ENCODE measurements at places on chromosomes 12 and 14. TPM values are rescaled to one million over a fixed set of nuclear protein-coding genes. Genes with fewer than 3 reads are reported as not detected.
A peak's percentile ranks its signal among the peaks of the same experiment; 100 is the strongest.

The PELI2 gene
- total RNA-seq, result 2.8 TPM

The KERA gene
- not detected for total RNA-seq

The CCDC198 gene
- not detected for total RNA-seq

The RNASE4 gene
- 0.73 TPM for total RNA-seq

The STYK1 gene
- total RNA-seq, result not detected

The TSPAN19 gene
- total RNA-seq, result not detected

GRCh38 chr14:29078810-29079522 is 312.4 kb downstream of the FOXG1 start:
- no peaks in the 10 kb centered on the region for H3K36me3 ChIP-seq
- no peak for DNase-seq
- H3K4me3 ChIP-seq, result no peak overlapping the region
- H3K27me3 ChIP-seq, result no peaks in the 10 kb centered on the region
- H3K4me1 ChIP-seq, result no peaks in the 10 kb centered on the region
- no peak overlapping the region for H3K27ac ChIP-seq

DNA sequence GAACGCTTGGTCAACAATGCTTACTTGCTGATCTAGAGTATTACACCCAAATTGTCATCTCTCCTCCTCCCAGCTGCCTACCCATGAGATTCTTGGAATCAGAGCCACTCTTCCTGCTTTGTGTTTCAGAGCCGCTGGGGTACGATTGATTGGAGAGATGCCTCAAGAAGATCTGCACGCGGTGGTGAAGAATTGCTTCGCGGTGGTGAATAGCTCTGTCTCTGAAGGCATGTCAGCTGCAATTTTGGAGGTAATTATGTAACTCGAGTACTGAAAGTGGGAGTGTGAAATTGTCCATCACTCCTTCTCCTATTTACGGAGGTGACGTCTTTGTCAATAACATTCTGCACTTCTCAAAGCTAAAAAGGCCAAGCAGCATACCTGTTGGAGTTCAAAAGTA is 93.9 kb downstream of the GLT1D1 start:
- H3K36me3 ChIP-seq, result no peaks in the 10 kb centered on the region
- no peak overlapping the region for H3K27ac ChIP-seq
- H3K4me3 ChIP-seq, result no peak overlapping the region
- peaks cover 3% of the 10 kb centered on the region for H3K27me3 ChIP-seq
- H3K4me1 ChIP-seq, result peaks cover 7% of the 10 kb centered on the region

- H3K4me3 ChIP-seq, result no peak overlapping the region
- no peak for DNase-seq
These were observed 302.8 kb downstream of the CACNA1C start for GRCh38 chr12:2355604-2356003.

- no peak for DNase-seq
- no peaks in the 10 kb centered on the region for H3K27me3 ChIP-seq
- H3K4me3 ChIP-seq, result no peak overlapping the region
- no peak overlapping the region for H3K27ac ChIP-seq
- no peaks in the 10 kb centered on the region for H3K36me3 ChIP-seq
These were observed 436.2 kb upstream of the FLRT2 start for GRCh38 chr14:85093631-85094330.

DNA sequence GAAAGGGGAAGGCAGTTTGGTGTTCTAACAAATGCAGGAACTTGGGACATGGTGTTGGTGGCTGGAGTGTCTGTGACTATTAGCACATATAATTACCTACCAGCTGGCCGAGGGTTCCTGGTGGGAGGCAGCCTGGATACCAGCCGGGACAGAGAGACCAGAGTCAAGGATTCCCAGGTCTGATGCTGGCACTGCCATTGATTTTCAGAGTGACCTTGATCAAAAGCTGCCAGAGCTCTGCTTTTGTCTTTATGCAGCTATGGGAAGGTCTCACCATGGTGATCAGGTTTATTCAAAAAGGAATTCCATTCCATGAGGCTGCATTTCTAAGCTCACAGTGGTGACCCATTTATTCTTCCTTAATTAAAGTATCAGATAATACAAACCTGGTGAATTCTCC is 101.0 kb upstream of the PWP1 start:
- no peak for DNase-seq
- H3K4me1 ChIP-seq, result no peaks in the 10 kb centered on the region
- H3K4me3 ChIP-seq, result no peak overlapping the region
- H3K36me3 ChIP-seq, result peaks cover 5% of the 10 kb centered on the region

GRCh38 chr12:31506515-31507306 is 84.2 kb downstream of the DENND5B start:
- H3K4me3 ChIP-seq, result no peak overlapping the region
- DNase-seq, result no peak
- H3K36me3 ChIP-seq, result no peaks in the 10 kb centered on the region
- no peaks in the 10 kb centered on the region for H3K4me1 ChIP-seq

DNA sequence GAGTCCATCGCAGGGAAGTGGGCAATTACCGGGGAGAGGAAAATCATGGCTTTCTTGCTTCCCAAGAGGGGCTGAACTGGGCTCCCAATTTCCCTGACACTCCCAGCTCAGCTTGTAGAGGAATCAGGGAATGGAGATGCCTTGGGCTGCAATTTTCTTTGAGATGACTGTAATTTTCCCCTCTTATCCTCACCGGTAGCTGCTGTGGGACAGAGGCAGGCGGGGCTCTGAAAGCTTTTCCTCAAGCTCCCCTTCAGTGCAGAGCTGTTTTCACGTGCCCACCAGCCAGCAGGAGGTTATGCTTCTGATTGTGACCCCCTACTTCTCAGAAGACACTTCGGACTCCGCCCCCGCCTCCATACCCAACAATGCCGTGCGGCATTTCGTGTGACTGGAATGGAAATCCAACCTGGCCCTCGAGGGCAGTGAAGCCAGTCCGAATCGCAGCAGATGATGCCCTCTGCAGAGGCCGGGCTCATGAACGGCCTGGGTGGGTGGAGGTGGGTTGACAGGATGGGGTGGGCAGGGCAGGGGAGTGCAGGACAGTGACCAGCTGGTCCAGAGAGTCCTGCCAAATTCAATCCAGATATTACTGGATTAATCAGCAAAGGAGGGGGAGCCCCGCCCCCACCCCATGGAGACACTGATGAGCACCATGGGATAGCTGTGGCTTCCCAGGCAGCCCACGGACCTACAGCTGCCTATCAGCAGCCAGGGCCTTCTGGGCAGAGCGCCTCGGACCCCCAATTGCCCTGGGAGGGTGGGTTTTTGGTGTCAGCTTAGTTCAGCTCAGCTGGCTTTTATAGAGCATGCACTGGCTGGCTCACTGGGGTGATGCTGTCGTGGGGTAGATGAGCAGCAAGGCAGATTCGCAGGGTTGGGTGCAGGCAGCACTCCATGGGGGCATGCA is 37.6 kb downstream of the RTL1 start:
- DNase-seq, result no peak
- H3K4me1 ChIP-seq, result no peaks in the 10 kb centered on the region
- H3K36me3 ChIP-seq, result no peaks in the 10 kb centered on the region

DNA sequence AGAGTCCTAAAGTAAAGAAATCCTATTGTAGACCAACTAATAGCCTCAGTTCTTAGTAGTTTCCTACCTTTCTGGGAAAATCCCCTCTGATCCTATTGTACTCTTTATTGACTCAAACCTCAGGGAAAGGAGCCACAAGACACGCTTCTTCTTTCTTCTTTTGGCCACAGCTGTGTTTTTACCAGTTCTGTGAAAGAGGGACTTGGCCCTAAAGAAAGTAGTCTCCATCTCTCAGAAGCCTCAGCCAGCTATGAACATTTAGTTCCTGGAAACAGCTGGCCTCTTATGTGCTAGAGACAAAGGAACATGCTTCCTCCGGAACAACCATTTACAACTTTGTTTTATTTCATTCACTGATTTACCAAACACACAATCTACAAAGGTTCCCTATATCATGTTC is 66.1 kb upstream of the ARID2 start:
- DNase-seq, result no peak
- peaks cover 64% of the 10 kb centered on the region for H3K27me3 ChIP-seq
- H3K4me1 ChIP-seq, result peaks cover 22% of the 10 kb centered on the region
- H3K27ac ChIP-seq, result no peak overlapping the region

DNA sequence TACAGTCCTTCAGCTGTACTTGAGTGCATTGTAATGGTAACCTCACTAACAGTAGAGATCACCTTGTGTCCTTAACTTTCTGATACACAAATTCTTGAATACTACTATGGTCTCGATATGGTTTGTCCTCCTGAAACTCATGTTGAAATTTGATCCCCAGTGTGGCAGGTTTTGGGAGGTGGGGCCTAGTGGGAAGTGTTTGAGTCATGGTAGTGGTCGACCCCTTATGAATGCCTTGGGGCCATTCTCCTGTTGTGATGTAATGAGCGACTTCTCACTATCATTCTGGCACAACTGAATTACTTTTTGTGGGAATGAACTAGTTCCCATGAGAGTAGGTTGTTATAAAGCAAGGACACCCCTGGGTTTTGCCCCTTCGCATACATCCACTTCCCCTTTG is 52.3 kb downstream of the IPO8 start:
- no peak for DNase-seq
- no peak overlapping the region for H3K27ac ChIP-seq
- H3K4me1 ChIP-seq, result no peaks in the 10 kb centered on the region
- no peak overlapping the region for H3K4me3 ChIP-seq
- no peaks in the 10 kb centered on the region for H3K27me3 ChIP-seq
- peaks cover 22% of the 10 kb centered on the region for H3K36me3 ChIP-seq

- no peaks in the 10 kb centered on the region for H3K36me3 ChIP-seq
- DNase-seq, result no peak
- peaks cover 32% of the 10 kb centered on the region for H3K27me3 ChIP-seq
These were observed 4.2 kb upstream of the RIPK3 start for GRCh38 chr14:24343795-24344660.

DNA sequence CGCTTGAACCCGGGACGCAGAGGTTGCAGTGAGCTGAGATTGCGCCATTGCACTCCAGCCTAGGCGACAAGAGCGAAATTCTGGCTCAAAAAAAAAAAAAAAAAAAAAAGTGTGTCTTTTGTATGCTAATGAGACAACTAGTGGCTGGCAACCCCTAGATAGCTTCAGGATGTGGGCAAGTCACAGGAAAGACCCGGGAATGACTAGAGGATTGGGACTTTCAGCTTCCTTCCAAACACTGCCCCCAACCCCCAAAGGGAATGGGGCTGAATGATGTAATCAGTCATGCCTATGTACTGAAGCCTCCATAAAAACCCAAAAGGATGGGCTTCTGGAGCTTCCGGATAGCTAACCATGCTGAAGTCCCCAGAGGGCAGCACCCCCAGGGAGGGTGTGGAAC is 28.6 kb downstream of the USP44 start:
- no peak overlapping the region for H3K4me3 ChIP-seq
- peaks cover 7% of the 10 kb centered on the region for H3K36me3 ChIP-seq
- H3K27ac ChIP-seq, result no peak overlapping the region
- no peaks in the 10 kb centered on the region for H3K27me3 ChIP-seq
- no peaks in the 10 kb centered on the region for H3K4me1 ChIP-seq

- no peak overlapping the region for H3K27ac ChIP-seq
- H3K27me3 ChIP-seq, result no peaks in the 10 kb centered on the region
- no peaks in the 10 kb centered on the region for H3K4me1 ChIP-seq
- H3K4me3 ChIP-seq, result no peak overlapping the region
These were observed 7.8 kb downstream of the RASAL1 start for GRCh38 chr12:113127791-113128199.

DNA sequence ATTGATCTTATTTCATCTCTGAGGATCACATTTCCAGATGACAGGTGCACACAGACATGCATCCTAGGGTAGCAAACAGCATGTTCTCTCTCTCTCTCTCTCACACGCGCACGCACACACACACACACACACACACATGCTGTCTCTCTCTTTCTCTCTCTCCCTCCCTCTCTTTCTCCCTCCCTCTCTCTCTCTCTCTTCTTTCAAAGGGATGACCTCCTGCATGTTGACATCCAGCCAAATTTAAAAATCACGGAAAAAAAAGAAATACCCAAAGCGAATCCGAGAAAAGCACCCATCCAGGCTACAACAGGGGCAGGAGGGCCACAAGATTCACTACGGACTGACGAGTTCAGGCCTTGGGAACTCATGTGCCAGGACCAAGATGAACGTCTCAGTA is 2.3 kb downstream of the KSR2 start:
- H3K36me3 ChIP-seq, result no peaks in the 10 kb centered on the region
- no peak overlapping the region for H3K27ac ChIP-seq
- DNase-seq, result no peak
- no peak overlapping the region for H3K4me3 ChIP-seq
- peaks cover 4% of the 10 kb centered on the region for H3K4me1 ChIP-seq

DNA sequence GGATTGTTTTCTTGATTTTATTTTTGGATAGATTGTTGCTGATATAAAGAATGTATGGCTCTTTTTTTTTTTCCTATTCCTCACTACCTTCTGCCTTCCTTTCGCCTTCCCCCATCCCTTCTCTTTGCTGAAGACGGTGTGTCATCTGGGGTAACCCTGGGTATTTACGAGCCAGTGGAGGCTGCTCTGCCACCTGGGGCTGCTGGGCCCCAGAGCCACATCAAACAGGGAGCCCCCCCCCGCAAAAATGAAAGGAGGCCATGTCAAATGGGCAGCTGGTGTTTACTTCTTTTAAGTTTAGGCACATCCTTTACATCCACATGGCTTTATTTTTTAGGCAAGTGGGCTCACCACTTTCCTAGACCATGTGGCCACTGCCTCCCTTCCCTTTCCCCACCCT is 25.4 kb downstream of the CHST11 start:
- DNase-seq, result no peak
- H3K27me3 ChIP-seq, result no peaks in the 10 kb centered on the region
- peak overlapping the region; percentile 45 for H3K4me3 ChIP-seq
- peaks cover 89% of the 10 kb centered on the region for H3K4me1 ChIP-seq
- H3K27ac ChIP-seq, result peak overlapping the region; percentile 19
- H3K36me3 ChIP-seq, result peaks cover 67% of the 10 kb centered on the region

DNA sequence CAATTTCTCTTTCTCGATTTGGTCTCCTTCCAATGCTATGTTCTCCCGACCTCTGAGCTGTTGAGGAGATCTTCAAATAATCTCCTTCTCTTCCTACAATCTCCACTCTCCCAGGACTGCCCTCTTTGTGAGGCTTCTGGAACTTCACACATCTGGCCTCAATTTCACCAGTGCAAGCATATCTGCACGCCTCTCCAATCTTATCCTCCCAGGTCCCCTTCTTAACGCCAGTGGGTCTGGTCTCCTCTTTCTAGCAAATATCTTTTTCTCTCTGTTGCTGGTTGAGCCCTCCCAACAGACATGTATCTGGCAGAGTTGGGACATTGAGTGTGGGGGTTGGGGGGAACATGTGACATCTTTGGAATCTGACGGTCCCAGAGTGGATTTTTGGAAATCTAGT is 17.9 kb downstream of the RTL1 start:
- H3K27me3 ChIP-seq, result peaks cover 5% of the 10 kb centered on the region
- H3K4me1 ChIP-seq, result no peaks in the 10 kb centered on the region
- H3K27ac ChIP-seq, result no peak overlapping the region
- no peaks in the 10 kb centered on the region for H3K36me3 ChIP-seq

DNA sequence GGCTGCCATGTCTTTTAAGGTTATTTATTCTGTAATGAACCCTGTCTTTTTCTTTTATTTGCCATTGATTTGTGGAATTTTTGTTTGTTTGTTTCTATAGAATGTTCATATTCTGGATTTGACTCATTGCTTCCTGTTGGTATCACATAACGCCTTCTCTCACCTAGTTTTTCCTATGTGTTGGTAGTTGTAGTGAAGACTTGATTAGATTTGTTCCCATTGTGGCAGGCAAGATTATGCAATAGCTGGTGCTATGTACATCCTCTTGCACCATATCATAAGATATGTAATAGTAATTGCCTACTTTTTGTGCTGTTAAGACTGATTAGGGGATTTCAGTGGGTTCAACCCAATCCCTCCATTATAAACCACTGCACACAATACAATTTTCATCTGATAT is 3.9 kb upstream of the KRT6B start:
- H3K27ac ChIP-seq, result no peak overlapping the region
- DNase-seq, result no peak
- H3K4me3 ChIP-seq, result no peak overlapping the region

GRCh38 chr14:21917699-21918436 is 244.2 kb upstream of the OR4E1 start:
- H3K36me3 ChIP-seq, result no peaks in the 10 kb centered on the region
- H3K4me1 ChIP-seq, result peaks cover 55% of the 10 kb centered on the region
- peak; percentile 52 for DNase-seq
- no peaks in the 10 kb centered on the region for H3K27me3 ChIP-seq
- peak overlapping the region; percentile 64 for H3K27ac ChIP-seq

Data from activated T-helper 2 cell treated with anti-CD3 and anti-CD28 coated beads, Interferon-gamma antibody, Interleukin-2, Interleukin-4, amounts not matched to agents 10 μg/mL and 5 μg/mL and 100 μg/mL, durations not matched to agents 14 hours and 24 hours and 36 hours (primary cell).